ENCODE measurements at places on chromosomes 12 and 14.

DNA sequence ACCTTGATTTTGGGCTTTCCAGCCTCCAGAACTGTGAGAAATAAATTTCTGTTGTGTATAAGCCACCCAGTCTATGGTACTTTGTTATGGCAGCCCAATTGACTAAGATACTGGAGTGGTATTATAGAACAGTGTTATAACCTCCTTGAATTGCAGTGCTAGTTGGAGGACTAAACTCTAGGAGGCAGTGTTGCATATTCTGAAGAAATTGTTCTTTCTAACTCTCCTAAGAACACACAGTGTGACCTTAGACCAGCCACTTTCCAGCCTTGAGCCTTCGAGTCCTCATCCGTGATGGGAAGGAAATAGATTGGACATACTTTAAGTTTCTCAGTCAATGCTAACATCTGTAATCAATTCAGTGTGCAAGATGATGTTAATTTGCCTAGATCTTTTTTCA lies 22.4 kb upstream of the LRRC10 start:
- DNase-seq: no peak

DNA sequence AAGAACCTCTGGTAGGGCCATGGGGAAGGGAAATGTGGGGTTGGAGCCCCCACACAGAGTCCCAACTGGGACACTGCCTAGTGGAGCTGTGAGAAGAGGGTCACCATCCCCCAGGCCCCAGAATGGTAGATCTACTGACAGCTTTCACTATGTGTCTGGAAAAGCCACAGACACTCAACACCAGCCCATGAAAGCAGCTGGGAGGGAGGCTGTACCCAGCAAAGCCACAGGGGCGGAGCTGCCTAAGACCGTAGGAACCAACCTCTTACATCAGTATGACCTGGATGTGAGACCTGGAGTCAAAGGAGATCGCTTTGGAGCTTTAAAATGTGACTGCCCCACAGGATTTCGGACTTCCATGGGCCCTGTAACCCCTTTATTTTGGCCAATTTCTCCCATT lies 97.8 kb downstream of the HMGA2 start:
- DNase-seq: no peak

DNA sequence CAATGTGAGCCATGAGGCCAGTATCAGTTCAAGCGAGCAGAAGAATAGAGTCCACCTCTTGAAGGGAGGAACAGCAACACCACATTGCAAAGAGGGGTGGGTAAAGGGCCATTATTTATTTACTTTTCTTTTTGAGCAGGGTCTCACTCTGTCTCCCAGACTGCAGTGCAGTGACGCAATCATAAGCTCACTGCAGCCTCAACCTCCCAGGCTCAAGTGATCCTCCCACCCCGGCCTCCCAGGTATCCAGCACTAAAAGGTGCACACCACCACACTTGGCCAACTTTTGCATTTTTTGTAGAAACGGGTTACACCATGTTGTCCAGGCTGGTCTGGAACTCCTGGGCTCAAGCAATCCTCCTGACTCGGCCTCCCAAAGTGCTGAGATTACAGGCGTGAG lies 42.9 kb upstream of the CIT start:
- no peak for DNase-seq

- DNase-seq: no peak
These were observed 5.2 kb downstream of the EPYC start for GRCh38 chr12:90999527-90999926.

DNA sequence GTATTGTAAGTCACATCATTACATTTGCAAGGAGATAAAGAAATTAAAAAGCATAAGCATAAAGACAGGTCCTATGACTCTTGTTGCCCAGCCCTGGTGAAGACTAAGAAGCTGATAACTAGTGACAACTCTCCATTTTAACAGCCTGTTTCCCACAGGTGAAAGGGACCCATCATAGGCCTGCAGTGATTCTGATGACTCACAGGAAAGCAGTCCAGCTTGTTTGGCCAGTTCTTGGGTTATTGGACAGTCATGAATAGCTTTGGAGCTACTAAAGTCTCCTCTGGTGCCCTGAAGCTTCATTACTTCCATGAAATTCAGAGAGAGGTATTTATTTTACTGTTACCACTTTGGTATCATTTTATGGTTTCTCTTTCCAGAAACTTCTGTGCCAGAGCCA lies 55.5 kb upstream of the DYRK2 start:
- no peak for DNase-seq

- no peak for DNase-seq
These were observed 82.8 kb downstream of the TNFAIP2 start for GRCh38 chr14:103206023-103206481.

DNA sequence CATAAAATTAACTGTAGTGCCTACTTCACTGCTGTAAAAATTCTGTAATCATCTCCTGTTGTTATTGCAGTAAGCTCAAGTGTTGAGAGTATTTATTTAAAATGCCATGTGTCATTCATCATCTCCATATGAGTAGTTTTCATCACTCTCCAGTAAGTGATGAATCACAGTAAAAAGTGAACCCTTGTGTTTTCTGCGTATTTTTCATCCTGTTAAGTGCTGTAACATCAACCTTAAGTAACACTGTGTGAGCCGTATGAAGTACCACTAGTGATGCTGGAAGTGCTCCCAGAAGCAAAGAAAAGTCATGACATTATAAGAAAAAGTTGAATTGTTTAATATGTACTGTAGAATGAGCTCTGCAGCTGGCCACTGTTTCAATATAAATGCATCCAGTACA lies 55.4 kb downstream of the SLCO1B3 start:
- no peak for DNase-seq

DNA sequence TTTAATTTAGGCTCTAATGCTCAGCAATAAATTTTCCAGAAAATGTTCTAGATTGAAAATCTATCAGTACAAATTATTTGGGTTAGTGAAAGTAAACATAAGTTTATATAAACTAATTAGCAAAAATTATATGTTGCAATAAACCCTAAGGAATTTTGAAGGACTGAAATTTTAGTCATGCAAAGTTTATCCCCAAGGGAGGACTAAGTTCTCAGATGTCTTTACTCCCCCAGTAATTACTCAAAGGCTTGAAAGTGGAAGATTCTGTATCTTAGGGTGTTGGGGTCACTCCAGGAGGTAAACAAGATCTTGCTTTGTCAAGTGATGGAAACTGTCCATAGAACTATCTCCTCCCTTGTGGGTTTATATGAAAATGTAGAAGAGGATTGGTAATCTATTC lies 183.7 kb downstream of the AKAP6 start:
- no peak for DNase-seq

- DNase-seq: no peak
These were observed 157.9 kb downstream of the PAWR start for GRCh38 chr12:79532907-79533288.

DNA sequence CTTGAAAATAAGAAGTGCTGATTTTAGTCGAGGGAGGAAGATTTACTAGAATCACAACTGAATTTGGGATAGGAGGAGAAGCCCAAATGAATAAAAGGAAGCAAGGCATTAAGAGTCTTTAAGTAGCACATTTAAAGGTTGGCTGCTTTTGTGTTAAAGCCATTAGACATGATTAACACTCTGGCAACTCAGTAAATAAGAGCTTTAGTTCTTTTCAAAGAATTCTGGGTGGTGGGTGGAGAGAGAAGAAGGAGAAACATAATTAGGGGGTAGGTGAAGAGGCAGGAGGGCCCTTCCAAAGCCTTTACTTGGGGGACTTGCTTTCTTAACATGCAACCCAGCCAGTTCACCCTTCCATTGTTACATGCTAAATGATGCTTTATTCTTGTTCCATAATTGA lies 284.6 kb upstream of the SEL1L start:
- DNase-seq: no peak

DNA sequence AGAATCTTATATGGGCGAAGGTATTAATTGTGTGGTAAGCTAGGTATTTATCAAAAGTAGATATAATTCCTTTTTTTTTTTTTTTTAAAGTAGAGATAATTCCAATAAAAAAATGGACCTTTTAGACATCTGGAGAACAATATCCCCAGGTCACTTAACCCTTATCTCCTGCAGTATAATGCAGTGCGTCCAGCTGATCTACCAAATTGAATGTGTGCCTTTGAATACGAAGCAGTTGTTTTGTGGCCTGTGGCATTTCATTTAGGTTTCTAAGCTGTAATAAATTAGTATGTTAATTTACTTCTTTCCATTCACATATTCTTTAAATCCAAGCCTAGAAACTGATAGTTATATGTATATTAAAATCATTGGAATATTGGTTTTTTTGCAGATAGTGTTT lies 3.1 kb downstream of the FUT8 start:
- DNase-seq: no peak

DNA sequence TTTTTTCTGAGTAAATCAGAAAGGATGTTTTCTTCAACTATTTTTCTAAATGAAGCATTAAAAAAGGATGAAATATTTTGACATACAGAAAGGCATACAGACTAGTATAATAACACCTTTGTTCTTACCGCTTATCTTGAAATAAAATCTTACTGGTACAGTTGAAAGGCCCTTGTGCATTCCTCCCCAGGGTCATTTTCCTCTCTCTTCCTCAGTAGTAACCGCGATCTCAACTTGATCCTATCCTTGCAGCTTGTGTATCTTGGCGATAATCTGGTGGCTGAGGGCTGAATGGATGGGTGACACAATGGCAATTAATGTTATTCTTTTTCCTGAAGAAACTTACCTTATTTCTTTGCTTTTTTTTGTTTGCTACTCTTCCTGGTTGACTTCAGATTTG lies 18.5 kb downstream of the GAS2L3 start:
- no peak for DNase-seq

GRCh38 chr14:102187044-102187443 lies 47.3 kb downstream of the WDR20 start:
- no peak for DNase-seq

- peak; percentile 9 for DNase-seq
These were observed 9.4 kb upstream of the KRT74 start for GRCh38 chr12:52582971-52583456.

DNA sequence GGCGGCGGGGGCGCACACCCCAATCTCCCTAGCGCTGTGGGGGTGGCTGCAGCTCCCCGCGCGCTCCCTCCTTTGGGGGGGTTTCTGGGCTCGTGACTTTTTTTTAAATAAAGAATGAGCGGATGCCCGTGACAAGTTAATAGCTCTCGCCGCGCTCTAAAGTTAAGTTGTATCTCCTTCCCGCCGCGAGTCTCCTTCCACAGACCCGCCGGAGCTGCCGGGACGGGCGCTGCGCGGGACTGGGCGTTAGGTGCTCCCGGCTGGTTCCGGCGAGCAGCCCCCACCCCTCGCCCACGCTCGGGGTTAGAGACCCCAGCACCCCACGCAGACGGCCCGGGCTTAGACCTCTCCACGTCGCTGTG lies 82.6 kb upstream of the HMGA2 start:
- no peak for DNase-seq

GRCh38 chr12:65858831-65859230 lies 34.5 kb downstream of the HMGA2 start:
- no peak for DNase-seq

GRCh38 chr12:96121271-96121711 lies 72.9 kb upstream of the ELK3 start:
- no peak for DNase-seq

DNA sequence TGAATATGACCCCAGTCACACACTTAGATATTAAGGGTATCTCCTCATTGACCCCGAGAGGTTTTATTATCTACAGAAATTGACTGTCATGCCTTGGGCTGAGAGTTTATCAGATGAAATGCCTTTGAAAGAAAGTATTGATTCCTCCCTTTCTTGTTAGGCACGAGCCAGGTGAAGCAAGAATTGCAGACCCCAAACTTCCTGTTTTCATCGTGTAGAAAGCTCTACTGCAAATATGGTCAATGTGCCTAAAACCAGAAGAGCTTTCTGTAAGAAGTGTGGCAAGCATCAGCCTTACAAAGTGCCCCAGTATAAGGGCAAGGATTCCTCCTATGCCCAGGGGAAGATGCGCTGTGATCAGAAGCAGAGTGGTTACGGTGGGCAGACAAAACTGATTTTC lies 143.9 kb upstream of the FUT8 start:
- no peak for DNase-seq

GRCh38 chr14:99519931-99520421 lies 38.8 kb downstream of the CCNK start:
- no peak for DNase-seq

DNA sequence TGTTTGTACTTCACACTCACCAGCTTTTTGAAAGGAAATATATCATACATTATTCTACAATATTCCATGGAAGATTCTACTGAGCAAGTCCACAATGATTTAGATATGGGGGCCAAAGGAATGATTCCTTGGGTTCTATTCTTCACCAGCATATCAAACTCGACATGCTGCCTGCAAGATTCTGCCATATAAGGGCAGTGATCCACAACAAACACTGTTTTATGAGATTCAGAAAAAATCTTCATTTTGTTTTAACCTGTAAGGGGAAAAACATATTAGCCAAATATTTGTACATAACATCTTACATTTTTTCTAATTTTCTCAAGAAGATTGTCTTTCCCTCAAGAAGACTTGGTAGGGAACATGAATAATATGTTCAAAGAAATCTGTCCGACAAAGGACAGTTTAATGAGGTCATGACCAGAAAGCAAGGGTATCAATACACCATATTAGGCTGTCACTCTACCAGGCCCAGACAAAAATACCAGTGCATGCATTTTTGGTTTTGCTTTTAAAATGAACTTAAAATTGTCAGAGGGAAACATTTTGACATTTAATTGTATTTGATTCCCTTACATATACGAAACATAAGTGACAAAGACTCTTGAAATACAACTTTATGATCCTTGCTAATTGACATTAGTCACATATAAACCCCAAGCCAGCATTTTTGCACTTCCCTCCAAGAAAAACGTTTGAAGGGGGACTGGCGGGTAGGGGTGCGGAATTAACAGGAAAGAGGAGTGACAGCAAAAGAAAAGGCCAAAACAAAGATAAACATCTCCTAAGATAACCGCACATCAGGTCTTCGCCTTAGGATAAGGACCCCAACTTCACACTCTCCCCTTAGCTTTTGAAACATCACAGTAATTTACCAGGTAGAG lies 980 bp downstream of the INTS13 start:
- no peak for DNase-seq

GRCh38 chr14:104994978-104995377 lies 9.4 kb downstream of the CLBA1 start:
- no peak for DNase-seq

DNA sequence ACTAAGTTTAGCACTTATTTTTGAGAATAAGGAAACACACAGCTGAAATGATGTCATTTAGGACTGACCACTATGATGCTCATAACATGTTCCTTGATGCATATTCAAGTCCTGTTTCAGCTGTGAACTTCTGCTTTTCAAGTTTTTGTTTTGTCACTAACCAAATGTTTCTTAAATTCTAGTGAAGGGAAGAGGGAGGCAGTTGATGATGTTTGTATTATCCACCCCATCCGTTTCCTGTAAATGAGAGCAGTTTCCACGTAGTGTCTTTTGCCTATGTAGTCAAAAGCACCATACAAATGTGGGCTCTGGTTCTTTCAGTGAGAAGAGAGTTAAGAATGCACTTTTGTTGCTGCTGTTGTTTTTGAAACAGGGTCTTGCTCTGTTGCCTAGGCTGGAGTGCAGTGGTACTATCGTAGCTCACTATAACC lies 491.8 kb downstream of the PCNX1 start:
- no peak for DNase-seq

DNA sequence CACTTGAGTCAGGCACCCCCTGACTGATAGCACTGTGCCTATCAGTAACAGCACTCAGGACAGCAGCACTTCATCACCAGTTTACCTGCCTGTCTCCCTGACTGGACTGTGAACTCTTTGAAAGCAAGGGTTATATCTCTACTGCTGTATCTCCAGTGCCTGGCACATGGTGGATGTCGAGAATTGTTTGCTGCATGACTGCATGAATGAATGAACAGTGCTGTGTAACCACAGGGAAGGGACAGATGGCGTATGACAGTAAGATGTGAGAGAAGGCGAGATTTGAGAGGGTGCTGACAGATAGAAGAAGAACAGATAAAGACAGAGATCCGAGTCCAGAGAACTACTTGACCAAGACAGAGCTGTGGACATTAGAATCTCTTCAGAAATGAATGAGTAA lies 29.7 kb downstream of the BRAP start:
- DNase-seq: no peak

Measured in hypothalamus (tissue), 51 donors.